ENCODE measurements at places on chromosomes 1 and 21. TPM values are rescaled to one million over a fixed set of nuclear protein-coding genes. Genes with fewer than 3 reads are reported as not detected.

DNA sequence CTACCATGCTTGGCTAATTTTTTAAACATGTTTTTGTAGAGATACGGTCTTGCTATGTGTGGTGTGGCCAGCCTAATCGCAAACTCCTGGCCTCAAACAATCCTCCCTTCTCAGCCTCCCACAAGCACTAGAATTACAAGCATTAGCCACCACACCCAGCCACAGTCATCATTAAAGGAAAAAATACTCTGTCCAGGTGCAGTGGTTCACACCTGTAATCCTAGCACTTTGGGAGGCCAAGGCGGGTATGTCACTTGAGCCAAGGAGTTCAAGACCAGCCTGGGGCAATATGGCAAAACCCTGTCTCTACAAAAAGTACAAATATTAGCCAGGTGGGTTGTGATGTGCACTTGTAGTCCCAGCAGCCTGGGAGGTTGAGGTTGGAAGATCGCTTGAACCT is 25.0 kb upstream of the NLRP3 start:
- no peak for DNase-seq

- peak; percentile 38 for DNase-seq
Measured at GRCh38 chr1:200184196-200184595, 156.7 kb downstream of the NR5A2 start.

- no peak for DNase-seq
Measured at GRCh38 chr1:175493321-175494010, 249.9 kb downstream of the TNR start.

DNA sequence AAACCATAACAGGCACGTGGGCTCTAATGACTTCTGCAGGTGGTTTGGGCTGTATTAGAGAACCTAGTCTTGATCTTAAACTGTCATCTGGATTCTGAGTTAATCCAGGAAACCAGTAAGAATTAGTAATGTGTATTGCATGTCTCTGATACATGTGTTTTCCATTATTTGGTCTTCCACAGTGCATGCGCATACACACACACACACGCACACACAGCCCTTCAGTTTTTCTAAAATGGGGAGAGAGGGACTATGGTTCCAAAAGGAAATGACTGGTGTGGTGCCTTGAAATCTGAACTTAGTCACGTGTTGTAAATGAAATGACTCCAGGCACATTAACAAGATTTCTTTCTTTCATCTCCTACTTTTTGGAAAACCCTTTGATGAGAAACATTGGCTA is 67.6 kb downstream of the OLFML2B start:
- no peak for DNase-seq

The TMEM269 gene
- total RNA-seq: 0.60 TPM

Data from CD4-positive, alpha-beta T cell (primary cell).